Muscle of leg (tissue), 16 donors: ENCODE measurements at places on chromosomes 1 and 21. TPM values are rescaled to one million over a fixed set of nuclear protein-coding genes. Genes with fewer than 3 reads are reported as not detected.
A peak's percentile ranks its signal among the peaks of the same experiment; 100 is the strongest.

DNA sequence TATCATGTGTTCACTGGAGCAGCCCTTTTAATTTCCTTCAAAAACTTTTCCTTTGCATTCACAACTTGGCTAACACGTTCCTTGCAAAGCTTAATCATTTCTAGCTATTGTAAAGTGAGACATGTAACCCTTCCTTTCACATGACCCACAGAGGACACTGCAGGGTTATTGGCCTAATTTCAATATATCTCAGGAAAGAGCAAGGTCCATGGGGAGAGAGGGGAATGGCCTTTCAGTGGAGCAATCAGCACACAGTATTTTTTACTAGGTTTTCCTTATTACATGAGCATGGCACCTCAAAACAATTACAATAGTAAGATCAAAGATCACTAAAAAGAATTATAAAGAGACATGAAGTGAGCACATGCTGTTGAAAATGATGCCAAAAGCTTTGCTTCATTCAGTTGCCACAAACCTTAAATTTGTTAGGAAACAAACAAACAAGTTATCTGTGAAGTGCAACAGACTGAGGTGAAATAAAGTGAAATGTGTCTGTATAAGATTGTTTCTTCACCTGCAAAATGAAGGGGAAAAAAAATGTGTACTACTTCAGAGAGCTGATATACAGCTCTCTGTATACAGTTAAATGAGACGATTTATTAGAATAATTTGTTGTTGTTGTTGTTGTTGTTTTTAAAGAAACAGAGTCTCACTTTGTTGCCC, 61.5 kb downstream of the EIF4G3 start:
- peak; percentile 27 for DNase-seq

GRCh38 chr1:1358433-1359271, at the start of gene MXRA8:
TSS of gene MXRA8 (minus strand) at chr1:1358555. CDS start at chr1:1358504, 51 bp downstream.
- peak; percentile 96 for DNase-seq

DNA sequence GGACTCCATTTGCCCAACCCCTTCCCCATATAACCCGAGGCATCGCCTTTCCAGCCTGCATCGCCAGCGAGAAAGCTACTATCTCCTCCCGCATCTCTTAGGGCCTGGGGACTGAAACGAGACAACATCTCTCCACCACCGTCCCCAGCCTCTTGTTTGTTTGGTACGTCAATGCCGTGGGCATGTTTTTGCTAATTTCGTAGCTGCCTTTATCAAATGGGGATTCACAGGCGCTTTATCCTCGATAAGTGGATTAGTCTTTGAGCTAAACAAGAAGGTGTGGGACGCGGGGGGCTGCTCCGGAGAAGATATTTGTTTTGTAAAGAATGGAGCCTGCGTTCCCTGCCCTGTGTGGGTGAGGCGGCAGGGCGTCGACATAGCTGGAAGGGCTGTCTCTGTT, 91.6 kb downstream of the PAX7 start:
- no peak for DNase-seq

DNA sequence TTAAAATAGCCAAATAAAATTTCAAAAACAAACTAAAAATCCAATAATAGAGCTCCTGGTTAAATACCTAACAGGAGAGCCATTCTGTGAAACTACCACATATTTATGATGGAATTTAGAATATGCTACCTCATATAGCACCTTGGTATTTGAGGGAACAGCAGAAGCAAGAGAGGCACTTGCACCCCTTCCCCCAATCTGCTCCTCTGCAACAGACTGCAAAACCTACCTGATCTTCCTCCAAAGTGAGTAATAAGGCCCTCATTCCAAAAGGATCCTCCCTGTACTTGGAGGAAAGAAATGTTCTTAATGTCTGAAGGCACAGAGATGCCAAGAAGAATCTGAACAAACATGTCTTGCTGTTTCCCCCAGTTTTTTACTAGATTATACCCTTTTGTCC, 28.1 kb upstream of the RNPC3 start:
- no peak for DNase-seq

GRCh38 chr1:161484613-161485012, 20.6 kb upstream of the FCGR2A start:
- no peak for DNase-seq

DNA sequence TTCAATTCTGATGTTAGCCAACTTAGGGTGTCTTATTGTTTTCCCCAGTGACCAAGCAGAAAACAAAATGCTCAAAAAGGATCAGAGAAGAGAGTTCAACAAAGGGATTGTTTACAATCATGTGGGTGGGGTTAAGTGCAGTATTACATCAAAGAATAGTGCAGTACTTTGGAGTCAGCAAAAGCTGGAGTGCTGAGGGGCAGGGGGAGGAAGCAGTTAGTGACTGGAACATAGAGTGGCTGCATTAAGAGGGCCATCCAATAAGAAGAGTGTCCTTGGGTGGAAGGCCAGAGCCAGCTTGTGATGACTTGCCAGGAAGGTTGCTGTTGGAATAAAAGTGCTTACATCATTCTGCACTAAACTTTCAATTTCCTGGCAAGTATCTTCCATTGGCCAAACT, 175.5 kb downstream of the CYYR1 start:
- DNase-seq = no peak

DNA sequence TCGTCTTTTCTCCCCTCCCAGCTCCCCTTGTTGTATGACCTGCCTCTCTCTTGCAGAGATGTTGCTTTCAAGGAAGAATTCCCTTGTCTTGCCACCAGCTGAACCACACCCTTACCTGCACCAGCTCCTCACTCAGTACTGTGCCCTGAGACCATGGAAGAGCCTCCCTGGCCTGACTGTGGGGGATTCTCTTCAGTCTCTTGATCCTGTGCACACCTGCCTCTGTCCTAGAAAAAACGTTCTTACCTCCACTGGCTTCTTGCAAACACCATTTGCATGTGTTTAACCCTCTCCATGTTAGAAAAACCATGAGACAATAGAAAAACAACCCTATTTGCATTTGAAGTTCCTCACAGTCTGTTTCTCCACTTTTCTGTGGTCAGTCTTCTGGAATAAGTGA, 43.3 kb upstream of the FCRL4 start:
- DNase-seq = no peak

DNA sequence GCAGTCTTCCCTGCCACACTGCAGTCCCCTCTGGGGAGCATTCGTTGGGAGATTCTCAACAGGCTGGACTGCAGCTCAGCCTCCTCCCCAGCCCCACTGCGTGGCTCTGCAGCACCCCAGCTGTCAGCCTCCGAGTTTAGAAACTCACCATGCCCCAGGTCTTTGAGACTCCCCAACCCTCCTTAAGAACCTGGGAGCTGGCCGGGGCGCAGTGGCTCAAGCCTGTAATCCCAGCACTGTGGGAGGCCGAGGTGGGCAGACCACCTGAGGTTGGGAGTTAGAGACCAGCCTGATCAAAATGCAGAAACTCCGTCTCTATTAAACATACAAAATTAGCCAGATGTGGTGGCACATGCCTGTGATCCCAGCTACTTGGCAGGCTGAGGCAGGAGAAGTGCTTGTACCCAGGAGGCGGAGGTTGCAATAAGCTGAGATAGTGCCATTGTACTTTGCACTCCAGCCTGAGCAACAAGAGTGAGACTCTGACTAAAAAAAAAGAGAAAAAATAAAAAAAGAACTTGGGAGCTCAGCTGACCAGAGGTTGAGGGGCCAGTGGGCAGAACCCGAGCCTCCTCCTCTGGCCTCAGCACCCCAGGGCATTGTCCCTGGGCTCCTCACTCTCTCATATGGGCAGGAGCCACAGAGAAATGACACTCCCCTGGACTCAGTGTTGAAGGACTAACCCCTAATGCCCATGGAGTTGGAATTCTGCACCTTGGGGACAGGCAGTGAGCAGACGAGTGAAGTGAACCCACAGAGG, 5.6 kb downstream of the OLIG2 start:
- no peak for DNase-seq

- DNase-seq = peak; percentile 60
These were observed 12.2 kb upstream of the CCDC27 start for GRCh38 chr1:3740042-3740441.

DNA sequence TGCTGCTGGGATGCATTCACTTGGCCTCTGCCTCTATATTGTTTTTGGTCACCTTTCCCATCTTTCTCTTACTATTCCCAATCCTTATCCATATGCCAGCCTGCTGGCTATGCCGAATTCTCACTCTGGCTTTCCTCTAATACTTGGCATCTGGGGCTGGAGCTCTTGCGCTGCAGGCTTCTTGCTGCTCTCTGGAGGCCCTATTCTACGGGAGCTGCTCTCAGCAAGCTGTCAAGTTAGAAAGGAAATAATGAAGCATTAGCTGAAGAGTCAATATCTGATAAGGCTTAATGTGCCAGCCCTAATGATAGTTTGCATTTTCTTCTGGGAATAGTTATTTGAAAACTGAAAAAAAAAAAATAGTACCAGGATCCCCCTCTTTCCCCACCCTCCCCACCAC, 125.3 kb upstream of the CYYR1 start:
- DNase-seq = no peak

The HSPA6 gene
- 0.56 TPM for polyA plus RNA-seq

DNA sequence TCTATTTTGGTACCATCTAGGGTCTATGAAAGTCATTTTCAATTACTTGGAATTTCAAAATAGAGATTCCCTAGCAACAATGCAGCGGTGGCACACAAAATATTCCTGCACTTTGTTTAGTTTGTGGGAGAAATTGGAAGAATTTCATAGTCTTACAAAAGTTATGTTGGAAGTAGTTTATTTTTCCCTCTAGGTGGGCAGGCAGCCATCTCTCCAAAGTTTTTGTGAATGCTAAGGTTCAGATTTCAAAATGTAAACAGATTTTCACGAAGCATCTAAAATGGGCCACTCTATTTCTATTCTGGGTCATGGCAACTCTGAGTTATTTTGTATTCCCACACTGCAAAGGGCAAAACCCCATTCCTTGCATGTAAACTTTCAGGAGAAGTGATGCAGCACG, 8.0 kb downstream of the SMCP start:
- peak; percentile 18 for DNase-seq

The FMOD gene
- 214 TPM for polyA plus RNA-seq

The KRTAP8-1 gene
- polyA plus RNA-seq = not detected

- peak; percentile 95 for DNase-seq
These were observed 382.3 kb downstream of the HHIPL2 start for GRCh38 chr1:222165629-222166028.

The ORC1 gene
- polyA plus RNA-seq = 4.5 TPM
